ENCODE measurements at places on chromosomes 2 and 18.

DNA sequence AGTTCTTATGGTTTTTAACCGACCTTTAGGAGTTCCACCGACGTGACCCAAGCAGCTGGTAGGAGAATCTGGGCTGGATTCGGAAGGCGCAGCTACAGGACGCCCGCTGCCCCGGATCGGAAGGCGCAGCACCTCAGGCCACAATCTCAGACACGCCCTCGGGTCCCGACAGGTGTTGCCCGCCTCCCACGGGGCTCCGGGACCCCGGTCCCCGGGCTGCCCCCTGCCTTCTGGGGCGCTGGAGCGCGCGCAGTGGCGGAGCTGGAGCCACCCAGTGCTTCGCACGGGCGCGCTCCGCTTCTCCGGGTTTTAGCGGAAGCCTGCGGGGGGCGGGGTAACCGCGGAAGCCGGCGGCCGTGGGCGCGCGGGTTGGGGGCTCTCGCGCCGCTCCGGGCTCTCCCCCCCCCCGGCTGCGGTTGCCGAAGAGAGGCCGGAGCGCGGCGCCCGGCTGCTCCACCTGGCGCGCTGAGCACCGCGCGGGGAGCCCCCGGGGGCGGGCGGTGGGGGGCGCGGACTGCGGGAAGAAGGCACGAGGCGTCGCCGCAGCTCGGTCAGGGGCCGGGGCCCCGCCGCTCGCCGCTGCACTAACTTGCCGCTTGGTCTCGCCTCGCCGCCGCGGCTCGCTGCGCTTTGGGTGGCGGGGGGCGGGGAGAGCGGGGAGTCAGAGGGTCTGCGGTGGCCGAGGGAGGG, 718.8 kb downstream of the DPP10 start:
- peak; percentile 55 for DNase-seq

GRCh38 chr18:4077721-4078120, 377.4 kb downstream of the DLGAP1 start:
- no peak for DNase-seq

DNA sequence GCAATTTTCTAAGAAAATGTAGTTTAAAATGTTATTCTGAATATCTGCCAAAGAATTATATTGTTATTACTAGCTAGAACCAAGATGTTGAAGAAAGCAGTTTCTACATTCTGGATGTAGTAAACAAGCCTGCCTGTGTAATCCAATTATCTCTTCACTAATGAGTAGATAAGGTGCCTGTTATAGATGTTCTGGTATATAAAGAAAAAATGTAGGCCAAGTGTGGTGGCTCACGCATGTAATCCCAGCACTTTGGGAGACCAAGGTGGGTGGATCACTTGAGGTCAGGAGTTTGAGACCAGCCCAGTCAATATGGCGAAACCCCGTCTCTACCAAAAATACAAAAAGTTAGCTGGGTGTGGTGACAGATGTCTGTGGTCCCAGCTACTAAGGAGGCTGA, 28.9 kb downstream of the CD302 start:
- no peak for DNase-seq

GRCh38 chr18:62904396-62905285, 189.3 kb downstream of the PHLPP1 start:
- DNase-seq, result no peak

DNA sequence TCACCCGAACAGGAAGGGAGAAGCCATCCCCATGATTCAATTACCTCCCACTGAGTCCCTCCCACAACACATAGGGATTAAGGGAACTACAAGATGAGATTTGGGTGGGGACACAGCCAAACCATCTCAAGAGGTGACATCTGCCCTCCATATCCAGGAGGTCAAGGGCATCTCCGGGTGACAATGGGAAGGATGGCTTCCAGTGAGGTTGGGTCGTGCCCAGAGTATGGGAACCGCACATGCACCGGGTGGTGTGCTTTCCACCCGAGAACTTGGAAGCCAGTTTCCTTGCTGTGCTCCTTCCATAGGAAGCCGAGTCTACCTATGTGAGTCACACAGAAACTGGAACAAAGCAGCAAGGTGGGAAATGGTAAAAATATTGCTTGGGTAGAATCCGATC, 216.9 kb upstream of the SALL3 start:
- DNase-seq, result no peak

GRCh38 chr2:157722580-157723234, 94.0 kb upstream of the ACVR1C start:
- no peak for DNase-seq

GRCh38 chr18:76179257-76179656, 315.8 kb downstream of the ZNF516 start:
- no peak for DNase-seq
